ENCODE measurements at places on chromosomes 16 and 17.

GRCh38 chr16:69672998-69673713 lies 53.2 kb downstream of the NQO1 start:
- no peak overlapping the region for H3K27ac ChIP-seq
- DNase-seq, result no peak
- no peak overlapping the region for H3K4me3 ChIP-seq

GRCh38 chr16:1963806-1964505 lies 670 bp downstream of the RPS2 start:
- peak overlapping the region; percentile 93 for H3K27ac ChIP-seq
- peak overlapping the region; percentile 92 for H3K4me3 ChIP-seq
- DNase-seq, result peak; percentile 53
- H3K36me3 ChIP-seq, result peaks cover 32% of the 10 kb centered on the region

DNA sequence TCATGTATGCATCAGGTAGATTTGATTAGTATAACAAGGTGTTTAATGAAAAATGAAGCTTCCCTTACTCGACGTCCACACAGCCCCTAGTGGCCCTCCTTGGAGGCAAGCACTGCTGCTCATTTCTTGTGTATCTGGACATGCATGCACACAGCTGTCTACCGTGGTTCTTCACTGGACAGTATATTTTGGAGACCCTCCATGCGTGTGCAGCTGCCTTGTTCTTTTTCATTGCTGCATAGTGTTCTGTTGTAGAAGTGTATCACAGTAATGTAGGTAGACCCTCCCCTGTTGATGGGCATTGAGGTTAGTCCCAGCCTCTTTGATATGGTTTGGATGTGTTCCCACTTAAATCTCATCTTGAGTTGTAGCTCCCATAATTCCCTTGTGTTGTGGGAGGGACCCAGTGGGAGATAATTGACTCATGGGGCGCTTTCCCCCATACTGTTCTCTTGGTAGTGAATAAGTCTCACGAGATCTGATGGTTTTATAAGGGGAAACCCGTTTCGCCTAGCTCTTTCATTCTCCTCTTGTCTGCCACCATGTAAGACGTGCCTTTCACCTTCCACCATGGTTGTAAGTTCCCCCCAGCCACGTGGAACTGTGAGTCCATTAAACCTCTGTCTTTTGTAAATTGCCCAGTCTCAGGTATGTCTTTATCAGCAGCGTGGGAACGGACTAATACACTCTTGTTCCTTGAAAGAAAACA lies 6.3 kb downstream of the CMIP start:
- DNase-seq, result no peak
- H3K4me1 ChIP-seq, result peaks cover 67% of the 10 kb centered on the region
- H3K4me3 ChIP-seq, result no peak overlapping the region
- H3K27ac ChIP-seq, result no peak overlapping the region
- H3K27me3 ChIP-seq, result no peaks in the 10 kb centered on the region

- no peak overlapping the region for H3K27ac ChIP-seq
- peaks cover 6% of the 10 kb centered on the region for H3K4me1 ChIP-seq
- H3K36me3 ChIP-seq, result peaks cover 20% of the 10 kb centered on the region
- no peak overlapping the region for H3K4me3 ChIP-seq
- DNase-seq, result no peak
Measured at GRCh38 chr17:7465597-7466275, 13.7 kb downstream of the ZBTB4 start.

- no peak overlapping the region for H3K4me3 ChIP-seq
- H3K36me3 ChIP-seq, result no peaks in the 10 kb centered on the region
- H3K4me1 ChIP-seq, result no peaks in the 10 kb centered on the region
- H3K27ac ChIP-seq, result no peak overlapping the region
- no peak for DNase-seq
Measured at GRCh38 chr16:49698931-49699840, 156.7 kb downstream of the ZNF423 start.

Measured in activated naive CD4-positive, alpha-beta T cell treated with anti-CD3 and anti-CD28 coated beads, Interleukin-2, amount 10 ng/mL, durations not matched to agents 7 days and 5 days (primary cell).